ENCODE measurements at places on chromosomes 3 and 15.

GRCh38 chr3:137219801-137220445, 262.1 kb downstream of the IL20RB start:
- no peak for DNase-seq

GRCh38 chr3:15255215-15255614, 49.2 kb downstream of the CAPN7 start:
- DNase-seq = no peak

GRCh38 chr3:133888726-133889340, 6.8 kb downstream of the RAB6B start:
- DNase-seq = no peak

DNA sequence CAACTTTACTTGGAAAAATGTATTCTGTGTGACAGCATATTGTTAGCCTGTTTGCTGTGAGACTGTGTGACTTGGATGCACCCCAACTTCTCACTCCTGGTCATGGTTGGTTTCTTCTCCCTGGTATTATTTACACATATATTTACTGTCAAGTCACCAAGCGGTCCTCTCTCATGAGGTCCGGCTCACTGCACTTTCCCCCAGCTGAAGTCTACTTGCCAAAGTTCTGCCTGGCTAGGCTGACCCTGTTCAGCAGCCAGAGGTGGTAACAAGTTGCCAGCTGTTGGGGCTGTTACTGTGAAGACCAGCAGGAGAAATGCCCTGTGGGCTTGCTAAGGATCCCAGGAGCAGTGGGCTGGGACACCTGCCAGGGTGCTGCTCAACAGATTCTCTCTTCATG, 337.5 kb downstream of the MFSD1 start:
- DNase-seq = no peak

DNA sequence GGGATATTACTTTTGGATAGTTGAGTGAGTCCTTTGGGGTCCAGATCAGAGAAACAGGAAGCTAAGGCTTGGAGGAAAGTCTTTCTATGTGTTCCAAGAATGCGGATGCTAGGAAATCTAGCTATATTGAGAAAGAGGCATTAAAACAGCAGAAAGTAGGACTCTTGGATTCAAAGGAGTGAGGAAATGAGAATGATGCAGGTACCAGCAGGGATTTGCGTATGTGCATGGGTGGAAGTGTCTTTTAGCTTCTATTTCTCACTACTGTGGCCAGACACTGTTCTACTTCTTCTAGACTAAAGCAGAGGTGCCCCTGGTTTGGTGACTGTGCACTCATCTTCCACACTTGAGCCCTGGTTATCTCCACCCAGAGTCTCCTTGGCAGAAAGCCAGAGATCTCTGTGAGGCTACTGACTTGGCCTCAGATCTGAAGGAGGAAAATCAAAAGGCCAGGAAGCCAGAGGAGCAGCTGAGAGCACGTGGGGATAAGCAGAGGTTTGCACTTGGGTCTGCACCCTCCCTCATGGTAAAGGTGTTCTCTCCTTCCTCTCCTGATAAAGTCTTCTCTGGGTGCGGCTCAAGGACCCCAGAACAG, 44.3 kb downstream of the ATP2B2 start:
- no peak for DNase-seq

DNA sequence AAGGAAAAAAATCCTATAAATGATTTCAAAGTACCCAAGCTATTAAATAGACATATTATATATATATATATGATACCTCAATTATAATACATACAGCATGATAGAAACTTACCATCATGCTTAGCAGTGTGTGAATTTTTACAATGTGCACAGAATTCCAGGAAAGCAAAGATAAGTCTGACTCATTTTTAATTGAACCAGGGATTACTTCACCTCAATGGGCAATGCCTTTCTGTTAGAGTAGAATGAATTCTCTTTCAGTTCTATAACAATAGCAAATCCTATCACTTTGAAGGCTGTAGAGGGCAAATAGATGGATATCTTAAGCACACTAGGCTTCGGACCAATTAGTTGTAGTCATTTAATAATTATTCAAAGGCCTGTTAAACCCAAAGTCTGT, 54.8 kb upstream of the P3H2 start:
- DNase-seq = no peak

GRCh38 chr3:106167728-106168127, 298.9 kb upstream of the CBLB start:
- DNase-seq = no peak

- no peak for DNase-seq
These were observed 16.0 kb upstream of the ZBBX start for GRCh38 chr3:167396075-167396474.

GRCh38 chr15:97976766-97977503, 16.4 kb downstream of the ARRDC4 start:
- DNase-seq = no peak

DNA sequence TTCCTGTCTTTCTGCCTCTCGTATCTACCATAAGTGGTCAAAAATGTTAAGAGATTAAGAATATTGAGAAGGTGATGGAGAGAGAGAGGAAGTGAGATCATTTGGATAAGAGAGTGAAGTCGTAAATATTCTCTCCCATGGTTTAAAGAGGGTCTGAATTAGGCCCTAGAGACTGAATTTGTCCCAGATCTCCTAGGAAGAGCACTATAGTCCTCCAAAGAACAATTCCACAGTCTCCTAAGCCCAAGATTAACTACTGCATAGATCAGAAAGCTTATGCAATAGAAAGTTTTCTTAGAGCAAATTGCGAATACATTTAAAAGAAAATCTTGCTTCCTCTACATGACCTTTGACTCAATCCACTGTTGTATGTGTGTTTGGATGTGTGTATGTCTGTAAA, 598.8 kb downstream of the TUSC7 start:
- no peak for DNase-seq

DNA sequence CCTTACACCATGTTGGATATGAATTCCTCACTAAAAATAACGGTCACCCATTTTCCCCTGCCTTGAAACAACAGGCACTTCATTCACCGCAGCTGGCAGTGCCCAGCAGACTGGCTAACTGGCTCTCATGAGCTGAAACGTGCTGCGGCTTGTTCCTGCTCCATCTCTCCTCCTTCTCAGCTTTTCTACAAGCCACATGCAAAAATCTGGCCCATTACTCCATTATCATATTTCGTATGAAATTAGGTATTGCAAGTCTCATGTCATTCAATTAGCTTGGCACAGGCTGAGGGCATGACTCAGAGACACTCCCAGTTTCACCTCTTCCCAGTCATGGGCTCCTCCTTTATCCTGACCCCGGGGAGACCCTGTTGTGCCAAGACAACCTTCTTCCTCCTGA, 60.0 kb downstream of the MAGEF1 start:
- DNase-seq = no peak

GRCh38 chr3:155372281-155372680, 78.8 kb upstream of the STRIT1 start:
- no peak for DNase-seq

- DNase-seq = no peak
These were observed 101.5 kb downstream of the PGPEP1L start for GRCh38 chr15:98905963-98906711.

- no peak for DNase-seq
These were observed 25.1 kb downstream of the CNTN6 start for GRCh38 chr3:1117843-1118473.

DNA sequence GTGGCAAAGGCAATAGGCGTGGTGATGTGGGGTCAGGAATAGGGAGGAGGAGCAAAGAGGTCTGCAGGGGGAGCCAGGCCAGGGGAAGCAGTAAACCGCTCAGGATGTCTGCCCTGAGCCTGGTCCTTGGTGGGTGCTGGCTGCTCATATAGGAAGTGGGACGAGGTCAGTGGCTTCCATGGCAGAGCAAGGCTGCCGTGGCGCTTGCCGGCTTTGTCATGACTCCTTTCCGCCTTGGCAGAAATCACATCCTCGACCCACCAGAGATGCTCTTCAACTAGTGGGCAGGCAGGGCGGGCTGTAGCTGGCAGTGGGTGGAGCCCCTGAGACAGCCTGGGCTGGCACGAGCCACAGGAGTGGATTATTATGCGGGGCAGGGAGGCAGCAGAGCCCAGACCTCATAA, 13.1 kb upstream of the SKOR1 start:
- DNase-seq = no peak

DNA sequence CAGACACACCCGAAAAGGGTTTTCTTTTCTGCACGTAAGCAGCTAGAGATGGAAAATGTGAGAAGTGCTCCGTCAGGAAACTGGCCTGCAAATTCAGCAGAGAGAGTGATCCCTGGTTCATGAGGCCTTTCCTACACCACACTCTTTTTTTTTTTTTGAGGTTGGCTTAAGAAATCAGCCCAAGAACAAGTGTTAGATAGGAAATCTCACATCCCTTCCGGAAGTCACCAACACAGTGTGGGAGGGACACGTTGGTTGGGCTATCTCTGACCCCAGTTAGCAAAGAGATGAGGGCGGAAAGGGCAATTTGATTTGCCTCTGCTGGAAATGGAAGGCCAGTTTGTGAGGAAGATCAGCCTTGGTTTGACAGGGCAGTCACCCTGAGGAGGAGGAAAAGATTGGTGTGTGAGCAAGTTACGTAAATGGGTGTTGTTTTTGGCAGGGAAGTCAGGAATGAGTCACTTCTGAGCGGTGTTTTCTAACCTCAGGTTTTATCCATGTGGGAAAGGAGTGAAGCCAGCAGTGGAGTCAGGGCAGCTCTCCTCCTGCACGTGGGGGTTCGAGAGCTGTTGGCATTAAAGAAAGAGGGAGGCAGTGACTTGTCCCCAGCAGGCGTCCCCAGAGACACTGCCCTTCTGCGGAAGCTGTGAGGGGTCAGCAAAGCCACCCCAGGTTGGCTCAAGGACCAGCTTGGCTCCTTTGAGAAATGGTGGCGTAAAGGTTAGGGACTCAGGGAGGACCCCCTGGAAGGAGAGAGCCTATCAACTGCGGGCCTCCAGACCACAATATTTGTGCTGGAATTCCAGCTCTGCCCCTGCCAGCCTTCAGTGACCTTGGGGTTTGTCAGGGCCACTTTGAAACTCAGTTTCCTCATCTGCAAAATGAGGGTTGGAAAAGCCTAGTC, 237.6 kb upstream of the BHLHE40 start:
- no peak for DNase-seq

GRCh38 chr3:3683261-3683660, 116.0 kb upstream of the LRRN1 start:
- no peak for DNase-seq

GRCh38 chr3:143677430-143677829, 170.8 kb downstream of the SLC9A9 start:
- no peak for DNase-seq

GRCh38 chr3:170759511-170760173, 110.4 kb downstream of the RPL22L1 start:
- no peak for DNase-seq

DNA sequence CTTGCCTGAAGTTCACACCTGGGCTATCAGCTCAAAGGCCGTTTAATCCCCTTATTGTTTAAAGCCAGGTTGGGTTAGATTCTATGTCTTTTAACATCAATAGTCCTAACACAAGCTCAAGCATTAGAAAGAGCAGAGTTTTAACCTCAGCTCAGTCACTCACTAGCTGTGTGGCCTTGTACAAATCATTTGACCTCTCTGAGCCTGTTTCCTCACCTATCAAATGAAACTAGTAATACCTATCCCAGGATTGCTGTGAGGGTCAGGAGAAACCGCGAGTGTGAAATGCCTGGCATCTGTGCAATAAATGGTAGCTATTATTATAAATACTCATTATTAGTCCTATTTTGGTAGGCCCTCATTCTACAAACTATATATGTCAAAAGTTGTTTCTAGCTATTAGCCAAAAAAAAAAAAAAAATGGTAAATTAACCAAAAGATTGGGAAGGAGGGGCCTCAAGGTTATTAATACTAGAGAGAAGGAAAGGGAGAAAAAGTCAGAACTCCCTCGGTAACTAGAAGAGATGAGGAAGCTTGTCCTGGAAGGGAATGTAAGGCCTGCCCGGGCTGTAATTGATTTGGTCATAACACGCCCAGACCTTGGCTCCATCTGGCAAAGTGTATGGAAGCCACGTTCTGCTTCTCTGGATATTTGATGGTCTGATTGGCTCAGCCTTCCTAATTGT, 510.5 kb upstream of the PROK2 start:
- DNase-seq = no peak

GRCh38 chr3:5252131-5252530, 64.6 kb downstream of the EDEM1 start:
- DNase-seq = no peak

- DNase-seq = no peak
These were observed 767 bp upstream of the GATA2 start for GRCh38 chr3:128493570-128494366.

GRCh38 chr3:140794507-140794906, 116.6 kb downstream of the TRIM42 start:
- no peak for DNase-seq

GRCh38 chr3:14425581-14426304, 23.3 kb downstream of the SLC6A6 start:
- no peak for DNase-seq

DNA sequence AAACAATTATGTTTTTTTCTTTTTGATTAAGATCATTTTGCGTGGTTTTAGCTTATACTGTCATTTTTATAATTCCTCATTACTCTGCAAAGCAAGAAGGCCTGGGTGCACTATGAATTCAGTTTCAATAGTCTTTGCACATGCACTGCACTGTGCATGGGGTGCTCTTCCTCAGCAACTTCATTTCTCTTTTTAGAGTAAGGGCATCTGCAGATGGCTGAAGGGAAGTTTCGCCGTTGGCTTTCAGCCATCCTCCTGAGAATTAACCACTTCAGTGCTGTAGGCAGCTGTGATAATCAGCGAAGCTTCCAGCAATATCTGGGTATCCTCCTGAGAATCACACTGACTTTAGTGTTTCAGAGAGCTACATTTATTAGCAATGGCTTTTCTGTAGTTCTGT, 284.8 kb downstream of the GBE1 start:
- DNase-seq = no peak

DNA sequence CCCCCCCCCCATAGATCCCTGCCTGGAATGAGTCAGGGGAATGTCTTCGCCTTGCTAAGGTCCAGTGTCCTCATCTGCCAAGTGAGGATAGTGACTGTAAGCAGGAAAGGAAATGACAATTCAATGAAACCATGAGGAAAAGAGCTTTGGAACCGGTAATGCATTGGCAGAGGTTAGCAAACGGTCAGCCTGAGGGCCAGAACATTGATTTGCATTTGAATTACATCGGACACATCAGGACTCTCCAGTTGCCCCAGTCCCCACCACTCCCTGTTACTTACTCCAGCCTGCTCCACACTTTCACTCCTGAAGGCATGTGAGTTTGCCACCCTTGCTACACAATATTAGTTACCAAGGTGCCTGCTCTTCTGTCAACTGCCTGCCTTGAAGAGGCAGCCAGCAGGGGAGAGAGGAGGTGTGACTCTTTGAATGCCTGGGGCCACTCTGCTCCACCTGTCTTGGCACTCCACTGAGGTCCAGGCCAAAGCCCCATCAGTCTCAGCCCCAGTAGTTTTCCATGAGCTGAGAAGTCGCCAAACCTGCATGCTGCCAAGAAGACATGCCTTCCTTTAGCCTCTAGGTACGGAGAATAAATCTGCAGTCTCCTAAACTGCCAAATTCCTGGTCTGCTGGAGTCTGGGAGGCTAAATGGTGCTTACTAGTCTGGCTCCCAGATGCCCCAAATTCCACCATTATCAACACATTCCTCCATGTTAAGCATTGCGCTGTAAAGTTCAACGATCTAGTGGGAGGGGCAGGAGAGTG, 191.7 kb upstream of the TLE3 start:
- no peak for DNase-seq

- DNase-seq = no peak
These were observed 53.0 kb upstream of the TPM1 start for GRCh38 chr15:62989366-62990055.

All from activated T-cell treated with anti-CD3 and anti-CD28 coated beads for 1 hour (primary cell).